ENCODE measurements at places on chromosomes 7 and 10.

DNA sequence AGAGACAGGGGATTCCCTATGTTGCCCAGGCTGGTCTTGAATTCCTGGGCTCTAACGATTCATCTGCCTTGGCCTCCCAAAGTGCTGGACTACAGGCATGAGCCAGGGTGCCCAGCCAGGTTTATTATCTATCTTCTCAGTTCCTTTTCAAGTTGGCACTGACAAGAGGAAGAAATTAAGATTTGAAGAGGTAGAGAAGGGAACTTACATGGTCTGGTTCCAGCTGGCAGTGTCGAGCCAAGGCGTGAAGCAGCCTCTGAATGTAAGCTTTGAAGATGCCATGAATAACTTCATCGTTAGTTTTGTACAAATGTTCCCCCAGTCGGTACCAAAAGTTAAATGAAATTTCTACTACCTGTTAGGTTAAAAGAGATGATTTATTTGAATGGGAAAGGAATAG lies 57.7 kb downstream of the TNPO3 start:
- H3K27ac ChIP-seq, result no peak overlapping the region
- no peak overlapping the region for H3K4me3 ChIP-seq
- no peaks in the 10 kb centered on the region for H3K27me3 ChIP-seq
- H3K36me3 ChIP-seq, result peaks cover 18% of the 10 kb centered on the region
- no peaks in the 10 kb centered on the region for H3K4me1 ChIP-seq

DNA sequence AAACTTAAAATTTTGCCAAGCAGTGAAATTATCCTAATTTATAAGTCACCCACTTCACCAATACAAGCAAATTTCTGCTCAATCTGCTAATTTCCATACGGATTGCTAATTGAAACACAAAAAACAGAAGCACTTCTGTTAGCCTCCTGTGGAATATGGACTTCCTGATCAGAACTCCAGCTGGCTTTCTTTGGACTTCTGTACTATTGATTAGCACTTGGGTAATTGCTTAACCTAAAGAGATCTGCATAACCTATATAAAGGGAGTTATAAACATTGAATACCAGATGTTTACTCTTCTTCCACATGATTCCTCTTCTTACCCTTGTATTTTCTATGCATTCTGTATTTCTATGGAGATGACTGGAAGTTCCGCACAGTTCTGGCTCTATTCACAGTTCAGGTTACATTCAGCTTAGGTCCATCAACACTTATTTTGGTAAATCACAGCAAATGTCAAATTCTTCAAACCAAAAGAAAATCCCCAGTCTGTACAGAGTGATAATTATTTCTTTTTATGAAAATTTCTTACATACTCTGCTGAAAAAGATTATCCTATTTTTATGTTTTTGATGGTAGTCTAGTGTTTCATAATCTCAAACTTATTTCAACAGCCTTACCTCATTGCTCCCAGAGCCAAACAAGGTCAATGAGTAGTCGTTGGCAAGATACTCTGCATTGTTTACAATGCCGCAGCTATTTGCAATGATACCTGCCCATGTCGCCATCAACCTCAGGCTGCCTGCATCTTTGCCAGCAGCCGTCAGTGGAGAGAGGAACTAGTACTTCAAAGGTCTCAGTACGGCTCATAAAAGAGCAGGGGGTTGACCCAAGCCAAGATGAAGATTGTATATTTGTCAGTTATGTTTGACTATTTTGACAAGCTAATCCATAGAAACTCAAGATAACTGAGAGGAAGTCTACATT lies 225.6 kb downstream of the AHR start:
- no peak for DNase-seq
- peak overlapping the region; percentile 22 for H3K27ac ChIP-seq
- peak overlapping the region; percentile 8 for H3K4me3 ChIP-seq
- peaks cover 10% of the 10 kb centered on the region for H3K36me3 ChIP-seq
- peaks cover 21% of the 10 kb centered on the region for H3K4me1 ChIP-seq

DNA sequence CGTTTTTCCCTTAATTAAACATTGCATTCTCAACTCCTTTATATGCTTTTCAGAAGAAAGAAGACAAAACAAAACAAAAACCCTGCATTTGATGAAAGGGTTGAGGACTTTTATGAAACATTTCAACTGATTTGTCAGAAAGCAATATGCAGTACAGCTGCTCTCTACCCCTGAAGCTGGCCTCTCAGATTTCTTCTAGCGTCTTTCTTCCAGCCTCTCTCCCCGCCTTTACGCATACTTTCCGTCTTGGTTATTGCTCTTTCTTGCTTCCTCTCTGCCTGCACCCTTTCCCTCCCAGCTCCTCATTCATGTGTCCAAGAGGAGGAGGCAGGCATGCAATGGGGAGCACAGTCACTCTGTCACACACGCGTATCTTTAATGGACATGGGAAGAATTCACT lies 91.0 kb upstream of the COL1A2 start:
- H3K27me3 ChIP-seq, result no peaks in the 10 kb centered on the region
- no peaks in the 10 kb centered on the region for H3K36me3 ChIP-seq
- H3K4me1 ChIP-seq, result no peaks in the 10 kb centered on the region
- no peak for DNase-seq

- no peak for DNase-seq
- no peaks in the 10 kb centered on the region for H3K36me3 ChIP-seq
- H3K27ac ChIP-seq, result no peak overlapping the region
These were observed 68.9 kb downstream of the ADARB2 start for GRCh38 chr10:1668399-1668798.

- no peak for DNase-seq
- H3K27me3 ChIP-seq, result no peaks in the 10 kb centered on the region
- no peak overlapping the region for H3K4me3 ChIP-seq
These were observed 369.4 kb downstream of the INHBA start for GRCh38 chr7:41333511-41333910.

DNA sequence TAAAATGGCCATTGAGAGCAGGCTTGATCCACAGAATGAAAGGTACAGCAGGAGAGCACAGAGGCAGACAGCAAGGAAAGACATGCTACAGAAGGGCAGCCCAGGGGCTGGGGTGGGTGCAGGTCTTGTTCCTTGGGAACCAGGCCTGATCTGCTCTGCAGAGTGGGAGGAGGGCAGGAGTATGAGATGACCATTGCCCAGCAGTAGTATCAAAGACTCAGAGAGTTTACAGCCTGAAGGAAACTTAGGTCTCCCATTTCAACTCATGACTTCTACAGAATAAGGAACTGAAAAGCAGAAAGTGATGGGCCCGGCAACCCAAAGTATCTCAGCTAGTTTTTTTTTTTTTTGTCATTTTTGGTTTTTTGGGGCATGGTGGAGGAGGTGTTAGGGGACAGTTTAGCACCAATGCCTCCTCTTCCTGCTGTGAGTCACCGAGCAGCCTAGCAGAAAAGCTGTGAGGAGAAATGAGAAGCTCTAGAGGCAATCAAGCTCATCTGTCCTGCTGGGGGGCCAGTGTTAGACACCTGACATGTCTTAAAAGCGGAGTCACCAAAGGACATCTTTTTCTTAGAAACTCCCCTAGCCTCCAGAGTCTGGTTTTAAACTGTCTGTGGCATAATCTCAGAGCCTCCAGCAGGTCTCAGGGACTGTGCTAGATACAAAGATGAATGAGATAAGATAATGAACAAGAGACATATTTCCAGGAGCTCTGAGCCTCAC lies 34.3 kb upstream of the HERPUD2 start:
- peaks cover 4% of the 10 kb centered on the region for H3K27me3 ChIP-seq
- peak overlapping the region; percentile 26 for H3K4me3 ChIP-seq
- peaks cover 49% of the 10 kb centered on the region for H3K4me1 ChIP-seq
- DNase-seq, result no peak
- H3K36me3 ChIP-seq, result no peaks in the 10 kb centered on the region

DNA sequence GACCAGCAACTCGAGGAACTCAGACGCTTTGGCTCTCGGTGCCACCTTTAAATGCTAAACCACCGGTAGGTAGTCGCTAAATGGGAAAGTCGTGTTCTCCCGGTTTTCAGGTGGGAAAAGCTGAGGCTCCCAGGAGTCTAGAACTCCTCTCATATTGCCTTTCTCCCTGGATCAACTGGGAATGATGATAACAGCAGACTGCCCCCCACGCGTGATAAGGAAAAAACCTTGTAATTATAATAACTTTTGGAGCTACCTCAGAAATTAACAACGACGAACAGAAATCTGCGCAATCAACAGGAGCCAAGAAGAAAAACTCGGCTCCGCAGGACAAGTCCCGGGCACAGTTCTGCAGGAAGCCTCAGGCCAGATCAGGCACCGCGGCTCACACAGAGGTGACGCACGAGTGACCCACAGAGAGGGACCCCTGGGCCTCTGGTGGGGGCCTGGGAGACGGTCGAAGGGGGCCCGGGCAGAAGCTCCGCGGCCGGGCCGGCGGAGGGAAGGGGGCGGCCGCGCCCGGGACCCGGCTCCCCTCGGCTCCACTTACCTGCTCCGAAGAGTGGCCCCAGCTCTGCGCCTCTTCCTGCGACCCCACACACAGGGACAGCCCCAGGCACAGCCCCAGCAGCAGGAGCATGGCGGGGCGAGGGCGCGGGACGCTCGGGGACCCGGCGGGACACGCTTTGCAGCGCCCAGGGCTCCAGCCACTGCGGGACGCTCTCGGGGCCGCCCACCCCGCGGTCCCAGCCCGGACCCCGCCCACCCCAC lies at the start of gene ITIH5:
ITIH5 (minus strand) TSS at position 714 of the 771 bp plus-strand sequence; CDS start at position 640, 74 bp downstream.
- peak within 1 kb of the TSS; percentile 72 for H3K4me3 ChIP-seq
- peak; percentile 34 for DNase-seq
- H3K36me3 ChIP-seq, result no peaks in the 10 kb centered on the region

DNA sequence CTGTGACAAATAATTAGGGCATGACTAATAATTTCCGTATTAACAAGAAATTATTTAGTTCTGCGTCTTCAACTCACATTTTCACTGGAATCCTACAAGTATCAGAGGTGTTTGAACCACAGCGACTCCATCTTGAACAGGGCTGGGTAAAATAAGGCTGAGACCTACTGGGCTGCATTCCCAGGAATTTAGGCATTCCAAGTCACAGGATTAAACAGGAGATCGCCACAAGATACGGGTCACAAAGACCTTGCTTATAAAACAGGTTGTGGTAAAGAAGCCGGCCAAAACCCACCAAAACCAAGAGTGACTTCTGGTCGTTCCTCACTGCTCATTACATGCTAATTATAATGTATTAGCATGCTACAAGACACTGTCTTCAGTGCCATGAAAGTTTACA lies 14.9 kb upstream of the LANCL2 start:
- DNase-seq, result no peak
- H3K27me3 ChIP-seq, result peaks cover 16% of the 10 kb centered on the region
- no peaks in the 10 kb centered on the region for H3K36me3 ChIP-seq
- no peak overlapping the region for H3K27ac ChIP-seq
- H3K4me3 ChIP-seq, result no peak overlapping the region

DNA sequence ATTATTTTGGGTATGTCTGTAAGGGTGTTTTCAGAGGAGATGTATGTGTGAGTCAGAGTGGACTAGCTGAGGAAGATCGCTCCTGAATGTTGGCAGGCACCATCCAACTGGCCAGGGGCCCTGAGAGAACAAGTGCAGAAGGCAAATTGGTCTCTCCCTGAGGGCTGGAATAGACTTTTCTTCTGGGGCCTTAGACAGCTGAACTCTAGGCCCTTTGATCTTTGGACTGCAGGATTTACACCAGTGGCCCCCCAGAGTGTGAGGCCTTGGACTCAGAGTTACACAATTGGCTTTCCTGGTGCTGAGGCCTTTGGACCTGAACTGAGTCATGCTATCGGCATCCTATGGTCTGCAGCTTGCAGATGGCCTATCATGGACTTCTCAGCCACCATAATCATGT lies 217.2 kb downstream of the REEP3 start:
- peaks cover 6% of the 10 kb centered on the region for H3K27me3 ChIP-seq
- no peak for DNase-seq
- H3K27ac ChIP-seq, result no peak overlapping the region
- no peak overlapping the region for H3K4me3 ChIP-seq
- no peaks in the 10 kb centered on the region for H3K36me3 ChIP-seq
- H3K4me1 ChIP-seq, result peaks cover 2% of the 10 kb centered on the region

- peaks cover 2% of the 10 kb centered on the region for H3K4me1 ChIP-seq
- no peaks in the 10 kb centered on the region for H3K27me3 ChIP-seq
- DNase-seq, result no peak
- no peak overlapping the region for H3K27ac ChIP-seq
These were observed 40.9 kb downstream of the DLD start for GRCh38 chr7:107931740-107932515.

- DNase-seq, result no peak
- H3K27me3 ChIP-seq, result peaks cover 5% of the 10 kb centered on the region
- peaks cover 2% of the 10 kb centered on the region for H3K4me1 ChIP-seq
- no peak overlapping the region for H3K27ac ChIP-seq
- H3K36me3 ChIP-seq, result no peaks in the 10 kb centered on the region
These were observed 289.2 kb downstream of the WDR37 start for GRCh38 chr10:1345368-1345767.

- H3K4me1 ChIP-seq, result peaks cover 33% of the 10 kb centered on the region
- H3K27ac ChIP-seq, result peak overlapping the region; percentile 86
- H3K27me3 ChIP-seq, result no peaks in the 10 kb centered on the region
- H3K4me3 ChIP-seq, result peak overlapping the region; percentile 63
- H3K36me3 ChIP-seq, result peaks cover 3% of the 10 kb centered on the region
- peak; percentile 42 for DNase-seq
These were observed 11.1 kb upstream of the CPA1 start for GRCh38 chr7:130369110-130369711.

DNA sequence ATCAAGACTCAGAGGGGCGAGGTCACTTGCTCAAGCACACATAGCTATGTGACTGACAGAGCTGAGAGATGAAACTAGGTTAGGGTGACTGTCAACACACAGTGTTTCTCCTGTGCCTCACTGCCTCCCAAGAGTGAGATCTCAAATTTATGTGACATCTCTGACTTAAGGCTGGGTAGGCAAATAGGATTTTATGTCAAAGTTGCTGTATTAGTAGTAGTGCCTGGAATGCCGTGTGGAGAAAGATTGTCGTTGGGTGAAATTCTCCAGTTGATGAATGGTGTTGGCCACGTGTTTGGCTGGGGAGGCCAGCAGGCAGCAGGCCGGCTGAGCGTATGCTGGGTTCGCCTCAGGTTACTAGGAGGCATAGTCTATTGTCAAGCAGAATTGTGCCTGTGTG lies 148.3 kb upstream of the BMPER start:
- no peak overlapping the region for H3K4me3 ChIP-seq
- no peak overlapping the region for H3K27ac ChIP-seq
- DNase-seq, result no peak
- no peaks in the 10 kb centered on the region for H3K27me3 ChIP-seq
- no peaks in the 10 kb centered on the region for H3K4me1 ChIP-seq
- H3K36me3 ChIP-seq, result no peaks in the 10 kb centered on the region

DNA sequence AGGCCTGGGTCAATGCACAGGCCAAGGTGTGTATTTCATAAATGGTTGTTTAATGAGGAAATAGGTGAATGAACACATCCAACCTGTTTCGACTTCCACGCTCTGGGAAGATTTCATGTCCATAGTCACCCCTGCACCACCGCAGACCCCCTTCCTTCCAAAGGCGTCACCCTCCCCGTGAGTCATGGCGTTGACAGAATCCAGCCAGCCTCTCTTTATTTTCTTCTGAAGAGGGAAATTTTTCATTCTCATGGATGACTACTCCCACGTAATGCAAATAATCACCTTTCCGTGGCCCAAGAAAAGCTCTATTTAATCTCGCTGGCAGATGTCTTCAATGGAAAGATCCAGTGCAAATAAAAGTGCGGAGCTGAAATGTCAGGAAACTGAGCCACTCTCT lies 75.3 kb upstream of the FOXK1 start:
- no peaks in the 10 kb centered on the region for H3K36me3 ChIP-seq
- H3K4me3 ChIP-seq, result no peak overlapping the region
- no peak overlapping the region for H3K27ac ChIP-seq
- no peaks in the 10 kb centered on the region for H3K27me3 ChIP-seq

- H3K27me3 ChIP-seq, result peaks cover 34% of the 10 kb centered on the region
- H3K4me1 ChIP-seq, result peaks cover 3% of the 10 kb centered on the region
- H3K4me3 ChIP-seq, result no peak overlapping the region
- DNase-seq, result no peak
These were observed 3.6 kb downstream of the PLAC9 start for GRCh38 chr10:80136134-80136571.

GRCh38 chr10:117364110-117364960 lies 10.9 kb downstream of the PDZD8 start:
- H3K27me3 ChIP-seq, result no peaks in the 10 kb centered on the region
- no peak overlapping the region for H3K27ac ChIP-seq
- peaks cover 6% of the 10 kb centered on the region for H3K36me3 ChIP-seq
- no peak overlapping the region for H3K4me3 ChIP-seq
